Fibroblast of skin of right biceps (primary cell): ENCODE measurements at places on chromosomes 2 and 18.

DNA sequence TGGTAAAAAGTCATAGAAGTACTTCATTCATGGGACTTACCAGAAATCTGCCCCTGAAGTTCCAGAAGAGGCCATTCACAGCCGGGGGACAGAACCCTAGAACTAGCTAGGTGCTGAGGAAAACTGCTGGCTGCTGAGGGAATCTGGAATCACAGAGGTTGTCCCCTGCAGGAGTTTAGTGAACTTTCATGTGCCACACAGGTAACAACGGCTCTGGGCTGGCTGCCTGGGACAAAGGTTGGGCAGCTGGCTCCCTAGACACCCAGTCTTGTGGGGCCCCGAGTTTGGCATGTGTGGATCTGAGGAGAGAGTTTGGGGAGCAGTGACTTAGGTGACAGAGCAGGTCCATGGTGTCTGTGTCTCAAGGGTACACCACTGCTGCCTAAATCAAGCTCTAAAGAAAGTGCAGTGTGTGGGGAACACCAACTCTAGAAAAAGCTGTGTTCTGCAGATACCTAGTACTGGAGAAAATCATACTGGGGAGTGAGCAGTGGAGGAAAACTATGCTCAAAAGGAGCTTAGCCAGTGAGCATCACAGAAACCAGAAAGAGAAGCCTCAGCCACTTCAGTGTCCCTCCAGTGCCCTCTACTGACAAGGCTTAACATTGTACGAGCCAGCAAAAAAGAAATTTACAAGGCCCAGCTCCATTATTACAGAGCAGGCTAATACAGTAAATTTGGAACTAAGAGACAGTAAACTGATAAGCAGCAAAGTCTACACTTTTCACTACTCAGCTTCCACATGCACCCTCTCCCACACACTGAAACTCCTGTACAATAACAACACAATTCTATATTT lies 15.2 kb downstream of the GALNT3 start:
- DNase-seq: no peak

GRCh38 chr2:138974651-138975050 lies 194.5 kb upstream of the NXPH2 start:
- DNase-seq: peak; percentile 92

DNA sequence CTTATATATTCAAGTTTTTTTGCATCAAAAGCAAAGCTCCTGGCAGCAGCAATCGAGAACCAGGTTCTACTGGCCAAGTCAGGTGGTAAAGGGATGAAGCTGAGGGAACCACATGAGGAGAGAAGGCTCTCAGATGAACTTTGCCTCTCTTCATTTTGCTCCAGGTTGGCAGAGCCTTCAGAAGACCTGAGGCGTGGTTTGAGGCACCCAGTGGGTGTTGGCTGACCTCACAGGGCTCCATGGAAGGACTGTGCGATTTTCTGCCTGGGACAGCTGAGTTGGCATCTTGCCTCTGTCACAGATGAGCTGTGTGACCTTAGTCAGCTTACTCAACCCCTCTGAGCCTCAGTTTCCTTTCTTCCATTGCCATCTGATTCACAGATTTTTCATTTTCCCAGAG lies 89.0 kb downstream of the INSIG2 start:
- DNase-seq: no peak

DNA sequence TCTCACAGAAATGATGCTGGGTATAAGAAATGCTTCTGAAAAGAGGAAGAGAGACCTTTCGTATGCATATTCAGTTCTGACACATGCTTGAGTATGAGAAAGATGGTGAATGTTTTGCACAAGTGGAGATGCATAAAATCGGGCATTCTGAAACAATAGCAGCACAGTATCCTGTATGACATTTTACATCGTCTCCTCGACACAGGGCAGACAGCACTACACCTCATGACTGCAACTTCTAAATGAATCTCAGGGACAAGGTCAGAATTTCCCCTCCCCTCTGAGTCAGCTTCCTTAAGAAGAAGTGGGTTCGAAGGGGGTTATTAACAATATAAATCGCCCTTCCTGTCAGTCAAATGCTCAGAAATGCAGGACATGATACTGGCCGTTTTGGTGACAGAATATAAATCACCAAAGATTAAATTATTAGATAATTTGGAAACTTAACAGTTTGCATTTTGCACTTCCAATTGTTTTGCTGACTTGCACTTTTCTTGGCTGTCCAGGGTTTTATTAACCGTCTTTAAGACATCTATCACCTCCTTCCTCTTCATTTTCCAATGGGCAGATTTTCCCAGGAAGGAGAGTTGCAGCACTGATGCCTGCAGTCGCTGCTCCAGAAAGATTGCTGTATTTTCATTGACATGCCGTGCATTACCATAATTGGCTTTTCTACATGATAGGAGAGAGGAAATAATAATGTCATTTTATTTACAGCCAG lies 57.2 kb downstream of the TSHZ1 start:
- no peak for DNase-seq

DNA sequence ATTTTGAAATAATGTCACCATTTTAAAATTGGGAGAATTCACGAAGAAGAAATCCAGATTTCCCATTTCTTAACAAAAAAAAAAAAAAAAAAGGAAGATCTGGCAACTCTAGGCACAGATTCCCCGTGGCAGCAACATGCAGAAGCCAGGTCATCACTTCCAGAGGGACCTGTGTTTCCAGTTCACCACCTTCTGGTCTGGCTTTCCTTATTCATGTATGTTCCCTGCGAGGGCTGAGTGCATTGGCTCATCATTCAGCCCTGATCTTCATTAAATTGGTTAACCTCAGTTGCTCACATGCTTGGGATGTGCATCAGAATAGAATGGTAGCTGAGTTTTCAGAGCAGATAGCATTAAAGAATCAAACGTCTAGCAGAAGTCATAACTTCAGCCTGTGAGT lies 25.0 kb upstream of the MAP3K20 start:
- peak; percentile 21 for DNase-seq

- no peak for DNase-seq
These were observed 70.2 kb downstream of the NGEF start for GRCh38 chr2:232942831-232943230.

DNA sequence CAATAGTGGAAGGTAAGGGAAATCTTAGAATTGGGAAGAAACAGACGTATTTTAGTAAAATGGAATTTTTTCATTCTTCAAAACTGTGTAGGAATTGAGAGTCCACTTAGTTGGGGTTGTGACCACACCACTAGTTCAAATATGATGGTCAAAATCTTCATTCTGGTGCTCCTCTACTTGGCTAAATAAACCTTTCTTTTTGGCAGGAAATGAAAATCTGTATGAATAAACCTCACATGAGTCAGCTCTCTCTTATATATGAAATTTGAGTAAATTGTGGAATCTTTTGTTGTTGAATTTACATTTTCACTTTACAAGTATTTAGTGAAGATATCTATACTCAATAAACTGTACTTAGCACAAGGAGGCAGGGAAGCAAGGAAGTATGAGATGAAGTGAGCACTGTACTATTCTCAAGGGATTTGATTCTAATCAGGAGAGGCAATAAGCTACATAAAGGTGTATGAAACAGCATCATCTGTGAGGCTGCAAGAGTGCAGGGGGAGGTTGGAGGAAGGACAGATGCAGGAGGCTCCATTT lies 20.5 kb downstream of the IL18R1 start:
- DNase-seq: peak; percentile 3

DNA sequence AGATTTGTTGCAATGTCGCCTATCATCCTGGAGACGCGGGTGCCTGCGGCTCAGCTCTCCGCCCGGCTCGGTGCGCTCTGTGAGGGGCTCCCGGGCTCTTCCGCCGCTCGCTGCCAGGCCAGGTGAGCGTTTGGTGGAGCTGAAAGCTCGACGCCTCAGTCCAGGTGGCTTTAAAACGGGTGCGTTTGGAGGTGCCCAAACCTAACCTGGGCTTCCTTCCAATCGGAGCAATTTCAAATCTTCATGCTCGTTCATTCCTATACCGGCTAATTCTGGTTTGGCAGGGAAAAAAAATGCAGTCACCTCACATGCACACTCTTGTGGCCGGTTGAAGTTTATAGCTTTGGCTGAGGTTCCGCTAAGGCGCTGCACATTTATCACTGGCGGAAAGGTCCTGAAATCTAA lies at the start of gene SLC16A14:
SLC16A14 (minus strand) TSS at position 274 of the 405 bp plus-strand sequence. CDS start 9,572 bp downstream, outside the sequence.
- DNase-seq: peak; percentile 59

GRCh38 chr18:25097057-25097456 lies 254.9 kb downstream of the ZNF521 start:
- DNase-seq: peak; percentile 49

- DNase-seq: peak; percentile 62
These were observed 120.9 kb downstream of the MMADHC start for GRCh38 chr2:149466635-149467034.

DNA sequence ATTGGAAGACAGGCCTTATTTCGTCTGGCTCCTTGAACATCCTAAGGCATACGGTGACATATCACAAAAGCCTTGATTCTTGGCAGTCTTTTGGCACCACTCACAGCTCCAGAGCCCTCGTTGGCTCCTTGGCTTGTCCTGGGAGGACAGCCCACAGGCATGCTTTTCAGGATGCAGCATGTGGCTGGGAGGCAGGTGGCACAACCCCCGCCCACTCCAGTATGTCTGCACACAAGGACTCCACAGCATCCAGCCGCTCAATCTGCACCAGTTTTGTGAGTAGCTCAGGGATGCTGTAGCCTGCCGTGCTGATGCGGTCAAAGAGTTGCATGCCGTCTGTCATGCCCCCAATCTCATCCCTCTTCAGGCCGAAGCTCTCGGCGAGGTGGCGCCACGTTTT lies 92.3 kb downstream of the EDAR start:
- no peak for DNase-seq

DNA sequence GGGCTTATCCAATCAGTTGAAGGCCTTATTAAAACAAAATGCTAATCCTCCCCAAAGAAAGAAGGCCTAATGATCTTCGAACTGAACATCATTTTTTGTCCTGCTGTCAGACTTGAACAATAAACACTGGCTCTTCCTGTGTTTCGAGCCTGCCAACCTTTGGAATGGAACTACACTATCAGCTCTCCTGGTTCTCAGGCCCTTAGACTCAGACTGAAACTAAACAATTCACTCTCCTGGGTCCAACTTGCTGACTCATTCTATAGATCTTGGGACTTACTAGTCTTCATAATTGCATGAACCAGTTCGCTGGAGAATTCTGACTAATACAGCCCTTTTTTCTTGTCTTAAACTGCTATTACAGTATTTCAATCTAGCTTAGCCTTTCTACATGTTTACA lies 235.2 kb downstream of the LNPK start:
- peak; percentile 44 for DNase-seq

DNA sequence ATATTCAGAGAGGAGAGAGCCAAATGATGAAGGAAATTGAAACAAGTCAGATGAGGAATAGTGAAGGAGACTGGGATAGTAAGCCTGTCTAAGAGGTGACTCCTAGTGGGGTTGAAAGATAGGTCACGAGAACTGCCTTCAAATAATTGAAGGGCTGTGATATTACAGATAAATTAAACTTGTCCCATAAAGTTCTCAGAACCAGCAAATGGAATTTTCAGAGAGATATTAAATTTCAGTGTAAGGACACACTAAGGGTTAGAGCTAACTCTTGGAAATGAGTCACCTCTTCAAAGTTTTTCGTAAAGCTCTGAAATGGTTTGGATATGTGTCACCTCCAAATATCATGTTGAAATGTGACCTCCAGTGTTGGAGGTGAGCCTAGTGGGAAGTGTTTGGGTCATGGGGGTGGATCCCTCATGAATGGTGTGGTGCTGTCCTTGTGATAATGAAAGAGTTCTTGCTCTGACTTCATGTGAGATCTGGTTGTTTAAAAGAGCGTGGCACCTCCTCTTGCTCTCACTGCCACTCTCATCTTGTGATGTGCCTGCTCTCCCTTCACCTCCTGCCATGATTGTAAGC lies 87.3 kb downstream of the BABAM2 start:
- DNase-seq: peak; percentile 98

DNA sequence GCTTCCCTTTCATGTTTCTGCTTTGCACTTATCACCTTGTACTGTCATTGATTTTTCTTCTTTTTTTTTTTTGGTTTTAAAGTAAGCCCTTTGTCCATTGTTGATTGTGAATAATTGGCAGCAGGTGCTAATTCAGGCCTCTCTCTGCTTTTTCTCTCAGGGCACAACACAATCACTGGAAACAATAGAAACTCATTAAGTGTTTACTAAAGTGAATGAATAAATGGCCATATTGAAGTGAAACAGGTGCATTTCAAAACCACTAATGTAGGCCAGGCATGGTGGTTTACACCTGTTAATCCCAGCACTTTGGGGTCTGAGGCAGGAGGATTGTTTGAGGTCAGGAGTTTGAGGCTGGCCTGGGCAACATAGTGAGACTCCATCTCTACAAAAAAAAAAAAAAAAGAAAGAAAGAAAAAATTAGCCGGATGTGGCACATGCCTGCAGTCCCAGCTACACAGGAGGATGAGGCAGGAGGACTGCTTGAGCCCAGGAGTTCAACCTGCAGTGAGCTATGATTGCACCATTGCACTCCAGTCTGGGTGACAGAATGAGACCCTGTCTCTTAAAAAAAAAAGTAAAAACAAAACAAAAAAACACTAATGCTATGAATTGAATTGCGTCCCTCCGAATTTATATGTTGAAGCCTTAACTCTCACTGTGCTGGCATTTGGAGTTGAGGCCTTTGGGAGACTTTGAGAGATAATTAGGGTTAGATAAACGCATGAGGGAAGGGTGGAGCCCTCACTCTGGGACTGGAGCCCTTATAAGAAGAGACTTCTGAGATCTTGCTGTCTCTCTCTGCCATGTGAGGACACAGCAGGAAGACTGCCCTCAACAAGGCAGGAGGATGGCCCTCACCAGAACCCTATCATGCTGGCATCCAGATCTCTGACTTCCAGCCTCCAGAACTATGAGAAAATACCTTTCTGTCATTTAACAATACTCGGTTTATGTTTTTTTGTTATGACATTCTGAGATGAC lies 19.9 kb downstream of the SLC38A11 start:
- DNase-seq: no peak

GRCh38 chr18:11504962-11505361 lies 104.4 kb upstream of the SLC35G4 start:
- no peak for DNase-seq

- DNase-seq: peak; percentile 60
These were observed 51.9 kb upstream of the SPTBN1 start for GRCh38 chr2:54404270-54404669.

DNA sequence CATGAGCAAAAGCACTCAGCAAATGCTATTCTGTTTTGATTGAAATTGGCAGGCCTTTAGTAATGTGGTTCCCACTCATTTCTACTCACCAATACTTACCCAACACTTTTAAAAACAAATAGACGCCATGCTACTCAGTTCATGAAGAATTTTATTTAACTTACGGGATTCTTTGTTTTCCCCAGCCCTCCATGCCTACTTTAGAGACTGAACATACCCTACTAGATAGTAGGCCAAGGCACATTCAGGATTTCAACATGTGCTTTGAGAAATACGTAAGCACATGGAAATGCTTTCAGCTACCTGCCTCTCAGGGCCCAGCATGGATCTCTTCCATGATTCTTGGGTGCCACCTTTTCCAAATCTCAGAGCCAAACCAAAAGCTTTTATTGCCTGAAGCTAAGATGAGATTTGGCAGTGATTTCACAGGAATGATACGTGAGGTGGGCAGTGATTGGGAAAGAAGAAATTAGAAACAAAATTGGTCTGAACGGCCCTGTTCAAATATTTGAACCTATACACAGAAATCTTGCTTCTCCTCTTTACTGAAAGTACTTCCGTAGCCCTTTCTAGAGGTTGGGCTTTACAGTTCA lies 31.4 kb downstream of the NAPG start:
- no peak for DNase-seq

- no peak for DNase-seq
These were observed 23.8 kb upstream of the MAL start for GRCh38 chr2:95001701-95002100.
